Pons (tissue), 1 donor: ENCODE measurements at places on chromosomes 12 and 14.
A peak's percentile ranks its signal among the peaks of the same experiment; 100 is the strongest.

- no peak for DNase-seq
These were observed 495 bp downstream of the ADIPOR2 start for GRCh38 chr12:1691123-1692007.

- no peak for DNase-seq
These were observed 1.2 kb downstream of the SRSF9 start for GRCh38 chr12:120468325-120468820.

GRCh38 chr12:109871668-109872314 lies 8.6 kb downstream of the GLTP start:
- DNase-seq: no peak

DNA sequence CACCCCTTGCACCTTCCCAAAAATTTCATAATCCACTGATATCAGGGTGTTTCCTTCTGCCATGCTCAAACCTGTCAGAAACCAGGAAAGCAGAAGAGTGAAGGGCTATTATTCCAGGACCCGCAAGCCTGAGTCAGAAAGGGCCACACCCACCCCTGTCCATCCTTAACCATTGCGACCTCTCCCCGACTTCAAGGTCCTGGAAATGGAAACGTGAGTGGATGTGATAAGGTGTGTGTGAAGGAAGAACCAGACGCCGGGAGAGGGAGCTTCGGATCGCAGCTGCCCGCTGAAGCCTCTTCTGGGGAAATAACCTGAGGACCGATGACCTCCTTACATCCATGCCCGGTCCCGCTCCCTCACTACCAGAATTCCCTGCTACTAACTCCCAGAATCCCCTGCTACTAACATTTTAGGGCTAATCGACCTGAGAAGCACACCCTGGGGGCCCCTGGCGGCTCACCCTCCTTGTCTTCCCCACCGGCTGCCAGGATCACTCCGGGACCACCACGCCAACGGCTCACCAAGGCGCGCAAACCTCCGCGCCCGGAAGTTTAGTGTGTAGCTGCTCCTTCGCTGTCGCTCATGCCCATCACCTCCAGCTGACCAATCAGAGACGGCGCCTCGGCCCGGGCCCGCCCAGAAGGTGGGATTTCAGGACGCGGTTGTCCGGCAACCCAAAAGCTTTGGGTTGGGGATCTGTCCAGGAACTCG lies at the start of gene ACYP1:
Gene ACYP1, minus strand, starts transcription at position 534 of the 714 bp plus-strand sequence. Its CDS starts 471 bp downstream, at position 63.
- DNase-seq: peak; percentile 87

- DNase-seq: peak; percentile 90
These were observed 14.1 kb upstream of the CDH24 start for GRCh38 chr14:23071244-23071920.
